Activated CD8-positive, alpha-beta memory T cell treated with anti-CD3 and anti-CD28 coated beads for 36 hours (primary cell): ENCODE measurements at places on chromosomes 16 and 17. TPM values are rescaled to one million over a fixed set of nuclear protein-coding genes. Genes with fewer than 3 reads are reported as not detected.

G6PC1 gene
- not detected for total RNA-seq

SMTNL2 gene
- total RNA-seq, result not detected

CBLN1 gene
- not detected for total RNA-seq

EFCAB5 gene
- total RNA-seq, result 0.59 TPM

RNF112 gene
- 0.06 TPM for total RNA-seq

SLC38A7 gene
- 13.8 TPM for total RNA-seq

CD19 gene
- 0.34 TPM for total RNA-seq

FA2H gene
- not detected for total RNA-seq

AOC3 gene
- total RNA-seq, result 1.0 TPM

ANKRD40CL gene
- not detected for total RNA-seq

SSTR5 gene
- total RNA-seq, result not detected

SPECC1 gene
- total RNA-seq, result 13.9 TPM

GSG1L gene
- total RNA-seq, result not detected

IRX5 gene
- 0.13 TPM for total RNA-seq

TMEM88 gene
- 4.6 TPM for total RNA-seq

ORAI3 gene
- total RNA-seq, result 8.4 TPM

DPEP3 gene
- 0.17 TPM for total RNA-seq

KRT32 gene
- total RNA-seq, result not detected

DHRS7C gene
- not detected for total RNA-seq

NEURL4 gene
- 59.2 TPM for total RNA-seq

DNAH9 gene
- total RNA-seq, result not detected

FLOT2 gene
- total RNA-seq, result 96.5 TPM

TMC8 gene
- total RNA-seq, result 139 TPM

NLRC3 gene
- 12.6 TPM for total RNA-seq

ATP2A3 gene
- 112 TPM for total RNA-seq

TVP23C gene
- total RNA-seq, result 5.4 TPM

GAST gene
- not detected for total RNA-seq

AGRP gene
- total RNA-seq, result 0.25 TPM

STAT5A gene
- total RNA-seq, result 197 TPM

NFE2L1 gene
- total RNA-seq, result 105 TPM

NTN1 gene
- 0.40 TPM for total RNA-seq

PRSS33 gene
- total RNA-seq, result 0.13 TPM

NPIPB6 gene
- total RNA-seq, result 2.1 TPM

NHLRC4 gene
- total RNA-seq, result 0.27 TPM

KRT33B gene
- not detected for total RNA-seq

KLHL10 gene
- 0.17 TPM for total RNA-seq

FAM20A gene
- total RNA-seq, result not detected

TNFRSF17 gene
- total RNA-seq, result not detected

QPRT gene
- 4.2 TPM for total RNA-seq
